ENCODE measurements at places on chromosomes 1 and 21.

DNA sequence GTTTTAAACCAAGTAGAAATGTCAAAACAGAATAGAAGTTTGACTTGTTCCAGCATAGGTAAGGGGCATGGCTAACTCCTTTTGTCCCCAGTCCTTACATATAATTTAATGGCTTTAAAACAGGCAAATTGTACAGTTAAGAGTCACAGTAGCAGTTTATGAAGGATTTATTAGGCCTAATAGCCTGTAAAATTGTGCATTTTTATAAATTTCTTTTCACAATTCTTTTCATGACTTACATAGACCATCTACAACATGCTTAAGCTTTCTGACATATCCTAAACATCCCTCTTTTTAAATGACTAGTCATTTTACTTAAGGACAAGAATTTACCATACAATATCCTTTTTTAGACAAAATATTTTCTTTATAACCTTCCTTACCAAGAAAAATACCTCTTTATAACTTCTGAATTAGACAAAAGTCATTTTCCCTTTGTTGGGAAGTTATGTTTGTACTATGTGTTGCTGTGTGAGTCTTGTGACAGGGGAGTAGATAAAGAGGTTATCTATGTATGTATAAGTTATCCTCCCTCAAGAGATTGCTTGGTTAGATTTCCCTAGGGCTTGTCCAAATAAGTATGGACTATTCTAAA, 34.5 kb upstream of the SLC5A9 start:
- DNase-seq: no peak

GRCh38 chr21:45228171-45228641, 59.5 kb downstream of the POFUT2 start:
- DNase-seq: peak; percentile 76

DNA sequence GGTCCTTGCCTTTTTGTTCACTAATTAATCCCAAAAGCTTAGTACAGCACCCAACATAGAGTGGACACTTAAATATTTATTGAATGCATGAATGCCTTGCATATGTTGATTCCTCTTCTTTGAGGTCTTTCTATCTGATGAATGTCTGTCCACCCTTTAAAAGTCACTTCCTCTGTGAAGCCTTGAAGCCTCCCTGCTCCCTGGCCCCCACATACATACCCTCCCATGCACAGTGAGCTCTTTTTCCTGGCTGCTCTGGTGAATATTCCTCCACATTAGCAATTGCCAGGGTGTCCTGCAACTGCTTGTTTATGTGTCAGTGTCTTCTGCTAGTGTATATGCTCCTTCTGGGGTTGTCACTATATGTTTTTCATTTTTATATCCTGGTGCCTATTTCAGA, 8.2 kb upstream of the FAM78B start:
- DNase-seq: no peak

GRCh38 chr1:112319371-112320040, 76.5 kb upstream of the CTTNBP2NL start:
- no peak for DNase-seq

GRCh38 chr1:175866776-175867175, 123.4 kb upstream of the TNR start:
- DNase-seq: no peak

DNA sequence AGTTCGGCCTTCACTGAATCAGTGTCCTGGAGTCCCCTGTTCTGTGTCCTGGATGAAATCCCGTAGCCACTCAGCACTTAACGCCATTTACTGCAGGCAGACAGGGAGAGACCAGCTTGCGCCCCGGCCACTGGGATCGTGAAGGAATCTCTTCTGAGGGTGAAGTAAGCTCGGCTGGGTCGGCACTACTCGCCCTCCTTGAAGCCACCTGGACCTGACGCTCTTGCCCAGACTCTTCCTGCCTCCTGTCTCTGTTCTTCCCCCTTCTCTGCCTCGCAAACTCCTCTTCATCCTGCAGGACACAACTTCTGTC, 99.9 kb upstream of the ZBTB40 start:
- no peak for DNase-seq

- no peak for DNase-seq
Observed at GRCh38 chr1:213061263-213061662, 10.2 kb downstream of the RPS6KC1 start.

DNA sequence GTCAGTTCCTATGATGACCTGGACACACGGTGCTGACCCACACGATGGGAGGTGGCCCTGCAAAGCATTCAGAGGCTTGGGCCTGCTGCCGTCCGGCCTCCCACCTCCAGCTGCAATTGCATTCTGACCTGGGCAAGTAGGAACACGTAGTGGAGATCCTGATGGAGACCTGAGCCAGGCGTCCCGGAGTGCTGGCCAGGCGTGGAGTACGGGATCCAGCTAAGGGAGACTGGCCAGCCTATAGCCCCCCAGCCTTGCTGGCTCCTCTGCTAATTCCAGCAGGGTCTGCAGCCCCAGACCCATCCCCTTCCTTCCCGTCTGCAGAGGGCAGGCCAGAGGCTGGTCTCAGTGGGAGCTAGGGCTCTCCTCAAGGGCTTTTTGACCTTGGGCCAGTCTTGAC, 11.2 kb downstream of the CD46 start:
- no peak for DNase-seq

Measured in CD4-positive, alpha-beta T cell treated with Interferon alpha-2 for 1 hour (primary cell).